ENCODE measurements at places on chromosomes 2 and 18. TPM values are rescaled to one million over a fixed set of nuclear protein-coding genes. Genes with fewer than 3 reads are reported as not detected.

- peak; percentile 34 for DNase-seq
These were observed 7.6 kb downstream of the NMUR1 start for GRCh38 chr2:231522418-231523180.

GRCh38 chr2:43622931-43623451 is 14.1 kb upstream of the PLEKHH2 start:
- DNase-seq, result no peak

STK39 gene
- 64.0 TPM for polyA plus RNA-seq

EFR3B gene
- polyA plus RNA-seq, result 44.1 TPM
